ENCODE measurements at places on chromosomes 2 and 18. TPM values are rescaled to one million over a fixed set of nuclear protein-coding genes. Genes with fewer than 3 reads are reported as not detected.

DNA sequence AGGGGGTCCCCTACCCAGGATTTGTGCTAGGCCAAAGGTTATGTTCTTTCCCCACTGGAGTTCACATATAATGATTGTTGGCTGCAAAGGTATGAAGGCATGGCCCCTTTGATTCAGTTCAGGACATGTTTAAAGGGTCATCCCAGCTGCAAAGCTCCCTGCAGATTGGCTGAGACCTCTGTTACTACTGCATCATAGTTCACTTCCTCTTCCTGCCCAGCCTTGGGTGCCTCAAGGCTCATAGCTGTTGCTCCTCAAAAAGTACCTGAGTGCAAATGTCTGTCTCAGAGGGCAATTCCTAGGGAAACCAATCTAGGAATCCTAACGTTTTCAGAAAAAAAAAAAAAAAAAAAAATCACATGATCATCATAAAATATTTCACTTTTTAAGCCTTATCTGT is 125.1 kb downstream of the ATL2 start:
- no peak for DNase-seq
- no peak overlapping the region for H3K4me3 ChIP-seq
- no peaks in the 10 kb centered on the region for H3K36me3 ChIP-seq
- no peak overlapping the region for H3K27ac ChIP-seq

- H3K36me3 ChIP-seq, result no peaks in the 10 kb centered on the region
- H3K27me3 ChIP-seq, result no peaks in the 10 kb centered on the region
- no peak for DNase-seq
- H3K27ac ChIP-seq, result no peak overlapping the region
- H3K4me1 ChIP-seq, result peaks cover 13% of the 10 kb centered on the region
Measured at GRCh38 chr18:57834616-57835015, 31.5 kb upstream of the ATP8B1 start.

GRCh38 chr2:65363879-65364666 is 68.3 kb downstream of the SPRED2 start:
- H3K27ac ChIP-seq, result peak overlapping the region; percentile 77
- no peaks in the 10 kb centered on the region for H3K27me3 ChIP-seq
- H3K4me1 ChIP-seq, result peaks cover 61% of the 10 kb centered on the region
- no peaks in the 10 kb centered on the region for H3K36me3 ChIP-seq
- no peak overlapping the region for H3K4me3 ChIP-seq
- DNase-seq, result no peak

DNA sequence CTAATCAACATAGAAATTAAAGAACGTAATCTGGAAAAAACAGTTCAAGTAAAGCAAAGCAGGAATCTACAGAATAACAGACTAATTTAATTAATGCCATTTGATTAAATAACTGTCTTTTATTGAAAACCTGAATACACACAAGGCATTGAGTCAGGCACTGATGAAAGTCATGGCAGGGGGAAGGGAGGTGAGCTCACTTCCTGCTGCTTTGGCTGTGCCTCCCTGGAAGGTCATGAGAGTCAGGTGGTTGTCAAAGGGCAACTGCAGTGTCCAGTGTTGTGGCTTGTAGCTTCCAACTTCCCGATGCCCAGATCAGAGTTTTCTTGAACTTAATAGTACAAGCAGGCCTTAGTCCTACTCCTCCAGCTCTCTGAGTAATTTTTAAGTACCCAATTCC is 180.9 kb downstream of the PID1 start:
- H3K4me3 ChIP-seq, result no peak overlapping the region
- peaks cover 22% of the 10 kb centered on the region for H3K4me1 ChIP-seq
- no peak for DNase-seq

- H3K27me3 ChIP-seq, result no peaks in the 10 kb centered on the region
- DNase-seq, result no peak
- no peak overlapping the region for H3K27ac ChIP-seq
- H3K4me1 ChIP-seq, result peaks cover 11% of the 10 kb centered on the region
Measured at GRCh38 chr2:14273650-14274049, 358.9 kb upstream of the LRATD1 start.

- H3K27me3 ChIP-seq, result no peaks in the 10 kb centered on the region
- H3K36me3 ChIP-seq, result no peaks in the 10 kb centered on the region
- H3K4me1 ChIP-seq, result peaks cover 11% of the 10 kb centered on the region
- H3K4me3 ChIP-seq, result no peak overlapping the region
Measured at GRCh38 chr2:177893880-177894279, 178.7 kb downstream of the PDE11A start.

GRCh38 chr2:202032846-202033316 is 774 bp upstream of the FZD7 start:
- peak; percentile 80 for DNase-seq
- no peaks in the 10 kb centered on the region for H3K27me3 ChIP-seq
- H3K36me3 ChIP-seq, result peaks cover 3% of the 10 kb centered on the region
- H3K27ac ChIP-seq, result peak overlapping the region; percentile 96

GRCh38 chr2:140892436-140892835 is 1238.4 kb downstream of the LRP1B start:
- H3K27ac ChIP-seq, result no peak overlapping the region
- peaks cover 6% of the 10 kb centered on the region for H3K4me1 ChIP-seq
- no peaks in the 10 kb centered on the region for H3K27me3 ChIP-seq
- DNase-seq, result no peak
- no peak overlapping the region for H3K4me3 ChIP-seq

- DNase-seq, result no peak
- no peaks in the 10 kb centered on the region for H3K27me3 ChIP-seq
- H3K36me3 ChIP-seq, result no peaks in the 10 kb centered on the region
Measured at GRCh38 chr18:41490861-41491260, 464.2 kb upstream of the PIK3C3 start.

- H3K4me3 ChIP-seq, result peak overlapping the region; percentile 40
- H3K27ac ChIP-seq, result no peak overlapping the region
- peak; percentile 15 for DNase-seq
- H3K4me1 ChIP-seq, result peaks cover 5% of the 10 kb centered on the region
Measured at GRCh38 chr2:167293172-167293781, 405.0 kb downstream of the XIRP2 start.

DNA sequence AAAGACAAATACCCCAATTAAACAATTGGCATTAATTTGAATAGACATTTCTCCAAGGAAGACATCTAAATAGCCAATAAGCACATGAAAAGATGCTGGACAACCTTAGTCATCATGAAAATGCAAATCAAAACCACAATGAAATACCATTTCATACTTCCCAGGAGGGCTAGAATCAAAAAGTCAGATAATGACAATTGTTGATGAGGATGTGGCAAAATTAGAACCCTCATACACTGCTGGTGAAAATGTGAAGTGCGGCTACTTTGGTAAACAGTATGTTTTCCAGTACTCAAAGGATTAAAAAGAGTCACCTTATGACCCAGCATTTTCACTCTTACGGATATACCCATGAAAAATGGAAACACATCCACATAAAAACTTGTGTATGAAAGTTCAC is 91.6 kb downstream of the FIGN start:
- no peak for DNase-seq
- no peaks in the 10 kb centered on the region for H3K27me3 ChIP-seq
- no peak overlapping the region for H3K27ac ChIP-seq
- H3K4me3 ChIP-seq, result no peak overlapping the region

GRCh38 chr2:234146087-234146826 is 95.8 kb downstream of the SPP2 start:
- H3K27ac ChIP-seq, result no peak overlapping the region
- H3K4me3 ChIP-seq, result no peak overlapping the region
- H3K36me3 ChIP-seq, result no peaks in the 10 kb centered on the region
- no peaks in the 10 kb centered on the region for H3K27me3 ChIP-seq
- DNase-seq, result no peak
- peaks cover 27% of the 10 kb centered on the region for H3K4me1 ChIP-seq

DNA sequence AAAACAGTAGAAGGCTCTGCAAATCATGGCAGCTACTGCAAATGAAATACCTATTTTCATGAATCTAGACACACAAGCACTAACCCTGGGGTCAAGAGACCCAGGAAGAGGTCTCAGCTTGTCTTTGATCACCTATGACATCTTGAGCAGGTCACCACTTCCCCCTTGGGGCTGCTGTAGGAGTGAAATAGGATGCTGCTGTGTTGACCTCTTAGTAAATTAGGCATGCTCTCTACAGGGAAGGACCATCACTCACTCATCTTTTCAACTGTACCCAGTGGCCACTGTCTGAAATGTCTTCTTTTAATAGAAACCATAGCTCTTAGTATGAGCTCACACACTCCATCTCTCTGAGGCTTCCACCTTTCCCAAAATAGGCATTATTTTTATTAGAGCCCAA is 83.8 kb downstream of the NCK2 start:
- H3K27me3 ChIP-seq, result no peaks in the 10 kb centered on the region
- peaks cover 7% of the 10 kb centered on the region for H3K36me3 ChIP-seq
- H3K4me1 ChIP-seq, result no peaks in the 10 kb centered on the region
- H3K27ac ChIP-seq, result no peak overlapping the region

CYBRD1 gene
- total RNA-seq, result 6.5 TPM

PLA2R1 gene
- 0.26 TPM for total RNA-seq

SRD5A2 gene
- total RNA-seq, result not detected

MDH1 gene
- 181 TPM for total RNA-seq

ANKRD36B gene
- 25.0 TPM for total RNA-seq

DIPK1C gene
- not detected for total RNA-seq

COL6A3 gene
- 2.1 TPM for total RNA-seq

AQP12A gene
- total RNA-seq, result not detected

ANKRD30B gene
- total RNA-seq, result 0.44 TPM

SPATA3 gene
- total RNA-seq, result not detected

DNER gene
- total RNA-seq, result not detected

COX5B gene
- 313 TPM for total RNA-seq

Data from Caco-2 (cell line).